ENCODE measurements at places on chromosomes 16 and 17.

GRCh38 chr16:50547340-50548124, 664 bp upstream of the NKD1 start:
- peak; percentile 69 for DNase-seq

GRCh38 chr16:86679490-86679889, 101.1 kb downstream of the FOXL1 start:
- DNase-seq, result no peak

- DNase-seq, result no peak
Observed at GRCh38 chr16:86522634-86523033, 12.3 kb downstream of the FOXF1 start.

DNA sequence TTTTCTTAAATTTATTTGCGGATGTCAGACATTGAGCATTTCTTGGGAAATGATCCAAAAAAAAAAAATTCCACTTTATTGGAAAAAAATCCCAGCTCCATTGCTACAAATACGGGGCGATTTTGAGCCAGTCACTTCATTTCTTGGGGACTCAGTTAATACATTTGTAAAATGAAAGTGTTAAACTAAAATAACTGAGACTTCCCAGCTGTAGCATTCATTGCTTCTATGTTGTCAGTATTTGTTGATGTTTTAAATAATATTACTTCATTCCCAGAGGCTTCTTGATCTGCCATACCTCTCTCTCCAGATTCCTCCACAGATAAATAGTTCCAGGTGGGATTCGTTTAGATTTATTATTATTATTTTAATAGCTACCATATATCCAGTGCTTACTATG, 77.1 kb upstream of the HS3ST3A1 start:
- DNase-seq, result no peak

DNA sequence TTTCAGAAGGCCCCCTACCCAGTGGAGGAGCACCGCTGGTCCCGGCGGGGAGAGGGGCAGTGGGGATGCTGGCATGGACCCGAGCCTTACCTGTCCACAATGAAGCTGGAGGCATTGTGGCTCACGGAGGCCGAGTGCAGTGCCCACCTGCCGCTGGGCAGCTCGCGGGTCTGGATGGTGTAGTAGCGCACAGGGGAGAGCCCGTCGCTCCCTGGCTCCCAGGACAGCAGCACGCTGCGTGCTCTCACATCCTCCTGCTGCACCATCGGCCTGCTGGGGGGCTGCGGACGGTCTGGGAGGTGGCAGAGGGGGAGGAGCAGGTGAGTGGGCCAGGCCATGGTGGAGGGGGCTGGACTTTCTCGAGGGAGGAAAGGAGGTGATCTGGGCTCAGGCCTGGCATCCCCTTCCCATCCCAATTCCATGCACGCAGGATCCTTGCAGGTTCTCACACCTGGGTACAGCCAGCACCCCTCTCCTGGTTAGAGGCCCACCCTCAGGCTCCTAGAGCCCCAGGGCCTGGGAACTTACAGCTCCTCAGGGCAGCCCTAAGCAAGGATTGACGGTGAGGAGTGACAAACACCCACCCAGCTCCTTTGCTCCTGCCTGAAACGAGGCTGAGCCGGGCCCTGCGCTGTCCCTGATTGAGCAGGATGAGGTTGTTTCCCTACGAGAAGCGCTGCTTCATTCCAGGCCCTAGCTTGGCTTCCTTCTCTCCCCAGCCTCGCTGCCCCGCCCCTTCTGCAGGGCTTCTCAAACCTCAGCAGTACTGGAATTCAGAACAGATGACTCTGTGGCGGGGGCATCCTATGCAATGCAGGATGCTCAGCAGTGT, 76.2 kb upstream of the CDC42EP4 start:
- DNase-seq, result no peak

DNA sequence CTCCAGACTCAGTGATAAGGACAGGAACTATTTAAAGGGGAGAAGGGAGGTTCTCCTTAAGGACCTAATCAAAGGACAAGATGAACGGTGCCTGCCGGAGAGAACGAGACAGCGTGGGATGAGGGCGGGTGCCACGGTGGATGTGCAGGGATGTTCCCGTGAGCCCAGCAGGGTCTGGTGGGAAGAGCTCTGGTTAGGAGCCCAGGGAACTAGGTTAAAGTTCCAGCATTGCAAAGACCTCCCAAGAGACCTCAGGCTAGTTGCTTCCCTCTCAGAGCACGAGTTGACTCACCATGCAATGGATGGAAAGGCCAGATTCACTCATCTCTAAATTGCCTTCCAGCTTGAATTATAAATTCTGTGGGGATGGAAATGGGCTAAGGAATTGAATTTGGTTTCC, 14.7 kb downstream of the CCR7 start:
- DNase-seq, result no peak

- DNase-seq, result no peak
Observed at GRCh38 chr17:80992948-80993624, 1.4 kb downstream of the CHMP6 start.

DNA sequence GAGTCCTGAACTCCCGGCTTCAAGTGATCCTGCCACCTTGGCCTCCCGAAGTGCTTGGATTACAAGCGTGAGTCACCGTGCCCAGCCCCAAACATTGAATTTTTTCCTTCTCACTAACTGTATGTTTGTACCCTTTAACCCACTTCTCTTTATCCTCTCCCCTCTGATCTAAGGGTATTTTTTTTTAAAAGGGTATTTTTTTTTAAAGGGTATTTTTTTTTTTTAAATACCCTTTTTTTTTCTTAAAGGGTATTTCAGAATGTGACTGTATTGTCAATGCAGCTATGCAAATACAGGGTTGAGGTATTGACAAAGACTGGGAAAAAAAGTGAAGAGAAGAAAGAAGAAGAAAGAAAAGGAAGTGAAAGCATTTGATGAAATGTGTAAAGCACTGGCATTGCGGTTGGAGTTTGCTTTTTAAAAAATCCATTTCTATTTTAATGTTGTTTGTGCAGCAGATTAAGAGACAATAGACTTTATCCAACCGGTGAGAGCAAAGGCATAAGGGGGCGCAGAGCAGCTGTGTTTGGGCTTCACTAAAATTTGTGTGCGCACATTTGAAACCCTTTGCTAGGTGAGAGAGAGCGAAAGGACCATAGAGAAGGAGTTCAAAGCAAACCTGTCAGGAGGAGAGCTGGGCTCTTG, 42.4 kb downstream of the SYT17 start:
- DNase-seq, result peak; percentile 12

DNA sequence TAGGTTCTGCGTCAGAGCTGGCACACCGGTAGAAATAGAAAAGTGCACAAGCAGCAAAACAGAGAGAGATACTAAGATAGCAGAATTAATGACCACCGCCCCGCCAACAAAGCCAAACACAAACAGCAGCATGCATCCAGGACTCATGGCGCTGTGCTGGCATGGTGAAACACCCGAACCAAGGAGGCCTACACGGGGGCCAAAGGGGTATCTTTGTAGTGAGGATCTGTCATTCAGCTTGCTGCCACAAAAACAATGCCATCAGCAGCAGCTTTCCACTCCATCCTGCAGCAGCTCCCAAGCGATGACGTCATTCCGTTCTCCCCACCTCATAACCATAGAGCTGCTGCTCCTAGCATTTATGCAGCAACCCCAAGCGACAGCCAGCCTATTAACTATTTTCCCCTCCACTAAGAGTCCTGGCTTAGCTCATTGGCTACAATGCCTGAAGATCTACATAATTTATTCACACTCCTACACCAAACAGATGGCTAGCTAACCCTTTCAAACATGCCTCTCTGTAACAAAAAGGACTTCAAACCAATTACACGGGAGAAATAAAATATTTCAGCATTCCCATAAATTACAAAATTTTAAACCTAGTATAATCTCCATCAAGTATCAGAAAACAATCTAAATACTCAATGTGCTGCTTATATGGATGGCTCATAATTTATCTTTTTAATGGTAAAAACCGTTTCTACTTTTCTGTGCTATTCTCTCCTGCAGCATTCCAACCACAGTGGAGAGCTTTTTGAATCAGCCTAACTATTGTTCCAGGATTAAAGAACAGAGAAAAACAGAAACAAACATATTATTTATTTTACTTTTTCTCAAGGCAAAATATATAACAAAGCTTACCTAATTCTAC, 73.9 kb downstream of the SPAG9 start:
- DNase-seq, result no peak

GRCh38 chr16:86995456-86995855, 321.7 kb downstream of the C16orf95 start:
- no peak for DNase-seq

- DNase-seq, result no peak
Observed at GRCh38 chr16:54542805-54543505, 256.4 kb upstream of the IRX3 start.

GRCh38 chr16:56400458-56400857, 24.9 kb downstream of the AMFR start:
- DNase-seq, result no peak

DNA sequence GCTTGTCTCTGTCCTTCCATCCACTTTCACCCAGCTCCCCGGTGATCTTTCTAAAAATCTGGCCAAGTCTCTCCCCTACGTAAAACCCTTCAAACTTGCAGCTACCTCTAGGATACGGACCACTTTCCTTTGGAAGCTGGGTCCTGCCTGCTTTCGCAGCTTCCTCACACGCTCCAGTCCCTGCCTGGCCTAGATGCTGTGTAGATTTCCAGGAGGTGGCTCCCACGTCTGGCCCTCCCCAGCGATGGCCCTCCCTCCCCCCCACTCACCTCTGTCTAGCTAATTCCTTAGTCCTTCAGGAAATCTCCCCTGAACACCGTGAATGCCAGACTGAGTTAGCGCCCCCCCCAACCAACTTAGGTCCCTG, 579 bp upstream of the LRRC59 start:
- DNase-seq, result no peak

DNA sequence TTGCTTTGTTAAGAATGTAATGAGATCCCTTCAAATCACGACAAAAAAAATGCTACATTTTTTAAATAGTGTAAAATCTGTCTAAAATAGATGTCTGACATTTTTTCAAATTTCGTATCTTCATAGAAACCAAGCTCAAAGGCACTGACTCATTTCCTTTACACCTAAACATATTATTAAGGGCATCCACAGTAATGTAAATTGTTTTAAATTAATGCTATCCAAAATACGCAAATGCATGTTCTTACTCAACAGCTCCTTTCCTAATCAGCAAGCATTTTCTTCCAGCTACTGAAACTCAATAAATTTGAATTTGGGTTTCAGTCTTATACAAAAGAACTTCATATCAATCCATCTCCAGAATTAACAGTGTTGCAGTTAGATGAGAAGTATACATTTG, 4.3 kb downstream of the C16orf87 start:
- no peak for DNase-seq

DNA sequence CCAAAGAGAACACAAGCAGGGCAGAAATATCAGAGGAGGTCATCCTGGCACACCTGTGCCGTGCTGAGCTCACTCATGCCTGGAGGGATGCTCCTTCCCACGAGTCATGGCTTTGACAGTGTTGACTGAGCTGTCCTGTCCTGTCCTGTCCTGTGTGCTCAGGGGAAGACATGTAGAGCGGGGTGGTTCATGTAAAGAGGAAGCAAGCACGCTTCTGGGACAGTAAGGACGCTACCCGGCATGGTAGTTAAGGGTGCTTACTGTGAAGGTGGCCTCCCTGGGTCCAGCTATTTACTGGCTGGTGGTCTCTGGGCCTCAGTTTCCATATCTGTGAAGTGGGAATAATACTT, 398 bp downstream of the LGALS9 start:
- DNase-seq, result no peak

- no peak for DNase-seq
Observed at GRCh38 chr16:89197033-89197632, 3.2 kb downstream of the SLC22A31 start.

DNA sequence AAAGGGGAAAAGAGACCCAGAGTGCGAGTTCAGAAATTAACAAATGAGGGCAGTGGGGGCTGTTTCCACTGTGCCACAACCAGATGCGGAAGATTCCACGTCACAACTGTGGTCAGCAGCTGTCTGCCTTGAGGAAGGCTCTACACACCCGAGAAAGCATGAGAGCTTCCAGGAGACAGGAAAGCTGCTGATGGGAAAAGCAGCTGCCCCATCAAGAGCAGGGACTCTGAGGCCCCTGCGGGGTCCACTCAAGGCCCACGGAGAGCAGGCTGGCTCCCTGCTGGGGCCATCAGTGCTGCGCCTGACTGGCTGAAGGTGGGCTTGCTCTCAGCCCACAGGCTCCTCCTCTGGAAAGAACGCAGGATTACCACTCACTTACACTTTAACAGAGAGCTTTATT, 14.8 kb upstream of the TRAP1 start:
- no peak for DNase-seq

DNA sequence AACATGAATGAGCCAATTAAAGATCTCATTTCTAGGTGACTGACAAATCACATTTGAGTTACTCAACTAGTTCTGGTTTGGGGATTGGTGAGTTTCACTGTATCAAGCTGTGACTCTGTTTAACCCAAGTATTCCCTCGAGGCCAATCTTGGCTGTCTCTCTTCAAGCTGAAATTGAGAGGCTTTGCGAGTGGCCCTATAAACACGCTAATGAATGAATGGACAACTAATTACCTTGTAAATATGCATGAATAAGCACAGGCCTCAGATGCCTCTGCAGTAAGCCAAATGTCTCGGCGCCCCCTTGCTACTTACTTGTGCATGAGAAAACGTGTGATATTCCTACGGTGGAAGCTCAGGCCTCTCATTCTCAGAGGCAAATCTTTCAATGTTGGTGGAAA, 450.3 kb upstream of the PSMD7 start:
- no peak for DNase-seq
